GM18507 (cell line): ENCODE measurements at places on chromosomes 4 and X.

GRCh38 chrX:73850124-73851013 is 287.4 kb downstream of the CHIC1 start:
- no peak for DNase-seq

DNA sequence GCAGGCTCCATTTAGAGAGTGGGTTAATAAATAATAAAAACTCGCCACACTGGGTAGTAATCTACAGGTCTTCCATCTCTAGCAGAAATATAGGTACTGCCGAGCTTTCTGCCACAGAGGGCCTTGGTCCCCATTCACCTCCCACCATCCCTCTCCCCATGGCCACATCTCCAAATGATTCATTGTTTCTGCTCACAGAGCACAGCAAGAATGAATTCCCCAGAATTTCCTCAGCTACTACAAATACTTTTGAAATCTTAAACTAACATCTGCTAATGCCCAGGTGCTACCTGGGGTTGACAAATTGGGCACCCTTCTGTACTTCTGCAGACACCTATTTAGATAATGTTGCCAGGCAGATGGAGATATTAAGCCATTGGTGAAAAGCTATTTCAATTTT is 5.1 kb downstream of the PHEX start:
- DNase-seq, result no peak

- no peak for DNase-seq
Observed at GRCh38 chr4:20678400-20678799, 21.9 kb upstream of the PACRGL start.

GRCh38 chr4:23819041-23819511 is 70.8 kb downstream of the PPARGC1A start:
- DNase-seq, result no peak
